ENCODE measurements at places on chromosomes 2 and 18.
A peak's percentile ranks its signal among the peaks of the same experiment; 100 is the strongest.

DNA sequence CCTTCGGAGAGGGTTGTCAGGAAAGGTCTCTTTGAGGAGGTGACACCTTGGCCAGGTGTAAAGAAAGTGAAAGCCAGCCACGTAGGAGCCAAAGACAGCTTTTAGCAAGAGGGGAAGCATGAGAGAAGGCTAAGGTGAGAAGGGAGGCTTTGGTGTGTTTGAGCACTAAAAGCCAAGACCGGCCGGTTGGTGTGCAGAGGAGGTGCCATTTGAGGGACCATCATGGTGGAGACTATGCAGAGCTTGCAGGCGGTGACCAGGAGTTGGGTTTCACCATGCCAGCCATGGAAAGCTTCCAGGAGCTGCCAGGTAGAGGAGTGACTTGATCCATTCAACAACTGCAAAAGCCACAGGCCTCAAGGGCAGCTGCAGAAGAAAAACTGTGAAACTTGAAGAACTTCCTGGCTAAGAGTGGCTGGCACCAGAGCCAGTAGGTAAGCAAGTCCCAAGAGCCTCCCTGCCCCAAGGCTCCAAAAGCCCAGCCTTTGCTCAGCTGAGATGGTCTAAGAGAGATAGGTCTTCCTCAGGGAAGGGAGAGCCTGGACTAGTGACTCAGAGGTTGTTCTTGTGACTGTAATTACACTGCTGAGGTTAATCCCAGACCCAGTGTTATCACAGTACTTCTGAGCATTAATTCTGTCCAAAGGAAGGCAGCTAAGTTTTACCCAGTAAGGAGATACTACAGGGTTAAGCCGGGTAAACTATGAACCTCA lies 319.0 kb downstream of the BCL11A start:
- DNase-seq: no peak

DNA sequence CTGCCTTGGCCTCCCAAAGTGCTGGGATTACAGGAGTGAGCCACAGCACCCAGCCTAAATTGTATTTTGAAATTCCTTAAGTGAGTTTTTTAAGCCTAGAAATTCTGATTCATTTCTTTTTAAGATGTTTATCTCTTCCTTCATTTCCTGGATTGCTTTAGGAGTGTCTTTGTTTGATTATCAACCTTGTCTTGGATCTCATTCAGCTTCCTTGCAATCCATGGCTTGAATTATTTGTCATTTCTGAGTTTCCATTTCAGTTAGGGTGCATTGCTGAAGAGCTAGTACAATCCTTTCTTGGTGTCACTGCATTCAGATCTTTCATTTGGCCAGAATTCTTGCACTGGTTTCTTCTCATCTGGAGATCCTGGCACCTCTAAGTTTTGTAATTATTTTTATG lies 606.4 kb upstream of the ZNF804A start:
- DNase-seq: no peak

GRCh38 chr2:8684878-8685696 lies 3.2 kb downstream of the ID2 start:
- no peak for DNase-seq

- DNase-seq: peak; percentile 32
Observed at GRCh38 chr2:128178650-128179460, 87.9 kb downstream of the UGGT1 start.

GRCh38 chr18:69817335-69817940 lies 130.2 kb downstream of the CD226 start:
- DNase-seq: no peak

DNA sequence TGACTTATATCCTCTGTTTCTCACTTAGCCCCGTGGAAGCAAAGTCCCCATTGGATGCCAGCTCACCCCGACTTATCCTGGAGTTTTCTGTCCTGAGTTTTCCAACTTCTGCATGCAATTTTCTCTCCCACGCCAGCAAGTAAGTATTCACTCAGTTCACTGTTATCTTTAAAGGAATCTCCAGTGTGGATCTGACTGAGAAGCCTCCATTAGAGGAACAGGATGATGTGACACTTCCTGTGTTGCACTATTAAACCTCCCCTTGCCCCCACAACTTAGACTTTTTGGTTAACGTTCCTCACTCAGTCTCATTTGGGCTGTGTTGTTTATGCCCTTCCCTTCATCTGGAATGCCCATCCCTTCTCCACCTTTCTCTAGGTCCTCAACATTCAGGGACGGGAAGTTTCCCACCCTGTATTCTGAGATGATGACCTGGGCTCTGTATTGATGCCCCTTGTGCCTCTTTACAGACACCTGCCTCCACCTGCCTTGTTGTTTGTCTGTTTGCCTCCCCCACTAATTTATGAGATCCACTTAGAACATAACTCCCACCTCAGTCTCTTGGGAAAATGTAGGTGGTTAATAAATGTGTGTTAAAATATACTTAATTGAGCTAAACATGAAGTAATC lies 536.1 kb upstream of the RAB6C start:
- DNase-seq: no peak

DNA sequence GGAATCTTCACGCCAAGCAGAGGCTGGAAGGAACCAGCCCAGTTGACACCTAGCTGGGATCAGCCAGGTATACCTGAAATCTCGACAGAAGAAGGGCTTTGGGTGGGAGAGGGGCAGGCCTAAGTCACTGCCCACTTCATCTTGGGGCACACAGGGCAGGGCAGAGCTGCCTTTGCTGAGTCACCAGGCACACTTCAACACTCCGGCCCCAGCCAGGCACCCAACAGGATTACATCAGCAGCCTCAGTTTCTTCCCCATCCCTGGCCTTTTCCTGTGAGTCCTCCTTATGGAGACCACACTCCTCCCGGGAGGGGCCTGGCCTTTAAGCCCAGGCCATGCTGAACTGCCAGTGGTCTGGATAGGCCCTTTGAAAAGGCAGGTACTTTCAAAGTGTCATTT lies 201.7 kb upstream of the HS6ST1 start:
- DNase-seq: no peak

GRCh38 chr2:31141443-31142085 lies 3.3 kb upstream of the GALNT14 start:
- peak; percentile 70 for DNase-seq

All from NCI-H1694 (cell line).